ENCODE measurements at places on chromosomes 13 and 19. TPM values are rescaled to one million over a fixed set of nuclear protein-coding genes. Genes with fewer than 3 reads are reported as not detected.

DNA sequence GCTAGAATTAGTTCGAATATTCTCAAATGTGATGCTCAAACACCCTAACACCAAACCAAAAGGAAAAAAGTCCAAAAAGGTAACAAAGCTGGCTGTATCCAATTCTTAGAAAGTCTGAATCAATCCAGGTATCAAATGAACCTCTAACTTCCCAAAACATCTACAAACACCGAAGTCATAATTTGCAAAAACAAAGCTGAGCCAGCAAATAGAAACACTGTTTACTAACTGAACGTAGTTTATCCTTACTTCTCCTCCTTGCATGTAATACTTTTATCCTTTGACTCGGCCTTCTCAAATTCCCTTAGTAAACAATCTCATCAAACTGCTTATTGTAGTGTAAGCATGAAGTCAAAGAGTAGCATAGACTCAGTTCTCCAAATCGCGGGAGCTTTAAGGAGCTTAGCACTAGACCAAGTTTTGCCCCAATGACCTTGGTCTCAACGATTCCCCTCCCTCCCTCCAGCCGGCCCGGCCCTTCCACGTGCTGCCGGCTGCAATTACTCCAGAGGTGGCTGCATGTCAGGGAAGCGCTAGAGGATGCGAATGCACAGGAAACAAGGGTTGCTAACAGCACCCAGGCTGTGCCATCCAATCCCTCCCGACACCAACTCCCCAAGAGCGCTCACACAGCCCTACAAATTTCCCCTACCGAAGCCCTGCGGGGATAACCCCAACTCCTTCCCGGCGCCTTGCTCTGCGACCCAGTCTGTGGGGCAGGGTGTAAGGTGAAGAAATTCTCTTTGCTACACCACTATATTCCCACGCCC is 693 bp downstream of the XPO4 start:
- peak; percentile 34 for DNase-seq

- DNase-seq: no peak
Measured at GRCh38 chr13:34757441-34757840, 184.6 kb upstream of the NBEA start.

DNA sequence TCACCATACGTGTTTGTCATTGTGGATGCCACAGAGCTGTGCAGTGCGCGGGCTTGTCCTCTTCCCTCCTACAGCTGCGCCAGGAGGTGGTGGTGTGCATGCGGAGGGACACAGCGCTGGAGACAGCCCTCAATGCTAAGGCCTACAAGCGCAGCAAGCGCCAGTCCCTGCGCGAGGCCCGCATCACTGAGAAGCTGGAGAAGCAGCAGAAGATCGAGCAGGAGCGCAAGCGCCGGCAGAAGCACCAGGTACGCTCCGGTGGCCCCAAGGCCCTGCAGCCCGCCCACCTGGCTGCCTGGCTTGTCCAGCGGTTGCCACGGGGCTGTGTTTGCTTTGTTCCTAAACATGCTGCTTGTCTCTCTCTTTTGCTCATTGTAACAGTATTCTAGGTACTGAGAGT is 30.2 kb downstream of the SMARCA4 start:
- DNase-seq: no peak

GRCh38 chr13:60134376-60134775 is 29.4 kb downstream of the DIAPH3 start:
- DNase-seq: no peak

DNA sequence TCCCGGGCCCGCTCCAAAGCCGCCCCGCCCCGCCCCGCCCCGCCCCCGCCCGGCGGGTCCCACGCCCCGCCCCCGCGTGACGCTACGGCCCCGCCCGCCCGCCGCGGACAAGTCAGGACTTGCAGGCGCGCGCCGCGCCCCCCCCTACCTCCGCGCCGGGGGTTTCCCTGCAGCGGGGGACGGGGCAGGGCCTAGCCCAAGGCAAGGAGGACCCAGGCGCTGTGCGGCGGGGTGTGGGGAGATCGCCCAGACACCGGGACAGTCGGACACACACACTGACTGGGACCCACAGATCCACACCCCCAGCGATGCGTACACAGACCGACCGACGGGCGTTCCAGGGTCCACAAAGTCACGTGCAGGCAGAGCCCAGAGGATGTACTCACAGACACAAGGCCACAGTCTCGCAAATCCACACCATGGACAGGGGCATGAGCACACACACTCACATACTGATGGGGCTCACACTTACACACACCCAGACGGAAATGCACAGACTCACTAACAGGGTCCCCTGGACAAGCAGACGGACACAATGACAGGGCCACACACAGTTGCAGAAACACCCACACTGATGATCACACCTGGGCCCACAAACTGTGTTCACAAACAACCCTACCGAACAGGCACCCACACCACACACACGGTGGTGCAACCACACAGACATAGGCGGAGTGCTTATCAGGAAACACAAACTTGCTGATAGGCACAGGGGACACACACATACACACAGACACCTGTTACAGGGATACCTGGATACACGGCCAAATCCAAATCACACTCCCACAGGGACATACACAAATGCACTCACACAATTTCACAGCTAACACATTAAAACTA is 436 bp upstream of the BBC3 start:
- DNase-seq: peak; percentile 90

Gene KIR2DL4
- total RNA-seq: not detected

Gene CYP4F3
- 0.24 TPM for total RNA-seq

Gene FGF22
- not detected for total RNA-seq

DNA sequence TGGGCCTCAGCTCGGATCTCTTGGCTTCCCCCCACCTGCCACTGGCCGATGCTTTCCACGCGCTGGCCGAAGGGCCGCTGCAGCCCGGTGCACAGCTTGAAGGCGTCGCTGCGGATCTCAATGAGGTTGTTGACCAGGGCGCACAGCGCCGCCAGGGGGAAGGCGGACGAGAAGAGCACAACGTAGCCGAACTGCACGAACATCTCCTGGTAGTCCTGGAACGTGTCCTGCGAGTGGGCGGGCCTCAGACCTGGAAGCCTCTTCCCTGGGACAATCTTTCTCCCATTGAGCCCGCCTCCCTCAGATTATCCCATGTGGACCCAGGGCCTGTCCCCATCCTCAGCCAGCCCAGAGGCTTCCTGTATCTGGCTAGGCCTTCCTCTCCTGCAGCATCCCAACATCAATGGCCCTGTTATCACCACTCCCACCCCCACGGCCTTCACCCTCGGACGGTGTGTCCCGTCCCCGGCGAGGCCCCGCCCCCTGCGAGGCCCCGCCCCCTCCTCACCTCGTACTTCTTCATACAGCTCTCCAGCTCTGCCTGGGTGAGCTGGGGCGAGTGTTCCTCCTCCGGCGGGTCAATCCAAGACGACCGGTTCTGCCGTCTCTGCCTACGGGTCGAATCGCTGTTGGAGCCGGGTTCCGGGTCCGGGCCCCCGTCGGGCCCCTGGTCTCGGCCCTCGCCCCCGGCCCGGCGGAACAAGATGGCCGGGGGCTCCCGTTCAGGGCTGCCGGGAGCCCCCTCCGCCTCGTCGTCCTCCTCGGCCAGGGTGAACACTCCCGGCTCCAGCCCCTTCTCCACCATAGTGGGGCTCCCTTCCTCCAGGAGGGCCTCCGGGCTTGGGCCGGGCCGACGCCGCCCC is 6.8 kb downstream of the ANO8 start:
- peak; percentile 79 for DNase-seq

GRCh38 chr13:32754179-32754578 is 167.9 kb downstream of the PDS5B start:
- no peak for DNase-seq

GRCh38 chr13:43770871-43771270 is 15.9 kb downstream of the ENOX1 start:
- DNase-seq: no peak

All from left cardiac atrium (tissue), 4 donors.